ENCODE measurements at places on chromosomes 16 and 17.

DNA sequence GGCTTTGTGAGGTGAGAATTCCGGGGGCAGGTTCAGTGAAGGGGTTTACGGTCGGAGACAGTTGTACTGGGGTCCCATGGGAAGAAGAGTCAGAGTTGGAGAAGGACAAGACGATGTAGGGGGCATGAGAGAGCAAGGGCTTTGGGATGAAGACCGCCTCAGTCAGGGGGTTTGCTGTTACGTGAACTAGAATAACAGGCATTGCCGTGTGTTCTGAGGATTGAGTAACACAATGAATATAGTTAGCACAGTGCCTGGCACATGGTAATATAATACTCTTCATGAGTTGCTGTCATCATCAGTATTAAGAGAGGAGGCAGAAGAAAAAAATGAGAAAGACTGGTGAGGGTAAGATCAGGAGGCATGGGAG lies 577 bp downstream of the ZNF646 start:
- DNase-seq: no peak

- no peak for DNase-seq
Measured at GRCh38 chr16:79871906-79872305, 271.4 kb upstream of the MAF start.

GRCh38 chr17:45270828-45271418 lies 9.0 kb upstream of the SPATA32 start:
- DNase-seq: no peak

GRCh38 chr16:50731130-50731988 lies 10.5 kb upstream of the CYLD start:
- DNase-seq: no peak

- DNase-seq: peak; percentile 69
Measured at GRCh38 chr17:31558748-31559583, 167.5 kb downstream of the RAB11FIP4 start.

GRCh38 chr16:8931859-8932258 lies 31.8 kb downstream of the USP7 start:
- no peak for DNase-seq

DNA sequence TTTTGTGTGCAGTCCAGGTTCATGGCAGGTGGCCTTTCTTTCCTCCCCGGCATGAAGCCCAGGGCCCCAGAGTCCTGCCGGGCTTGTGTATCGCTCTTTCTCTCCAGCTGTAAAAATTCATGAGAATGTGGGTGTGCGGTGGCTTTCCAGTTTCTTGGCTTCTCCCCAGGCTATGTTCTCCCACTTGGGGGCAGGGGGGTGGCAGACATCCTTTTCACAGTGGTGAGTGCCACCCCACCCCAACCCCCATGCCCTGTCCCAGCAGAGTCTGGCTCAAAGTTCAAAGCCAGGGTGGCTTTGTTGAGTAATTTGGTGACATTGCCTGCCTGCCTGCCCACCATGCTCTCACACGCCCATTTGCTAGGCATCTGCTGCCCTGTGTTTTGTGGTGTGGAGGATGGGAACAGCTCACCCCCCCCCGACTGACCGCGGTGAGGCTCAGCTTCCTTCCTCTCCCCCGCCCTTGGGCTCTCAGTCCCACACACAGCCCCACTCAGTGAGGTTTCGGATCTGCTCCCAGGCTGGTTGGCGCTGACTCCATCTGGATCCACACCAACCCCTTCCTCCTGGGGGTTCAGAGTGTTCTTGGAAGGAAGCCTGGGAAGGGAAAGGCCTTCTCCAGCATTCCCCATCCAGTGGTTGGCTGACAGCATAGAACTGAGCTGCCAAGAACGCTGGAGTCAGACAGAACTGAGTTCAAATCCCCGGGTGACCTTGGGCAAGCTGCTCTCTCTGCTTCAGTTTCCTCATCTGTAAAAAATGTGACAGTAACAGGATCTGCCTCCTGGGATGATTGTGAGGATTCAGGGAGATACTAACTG lies 36.0 kb downstream of the CHD9 start:
- DNase-seq: peak; percentile 53

DNA sequence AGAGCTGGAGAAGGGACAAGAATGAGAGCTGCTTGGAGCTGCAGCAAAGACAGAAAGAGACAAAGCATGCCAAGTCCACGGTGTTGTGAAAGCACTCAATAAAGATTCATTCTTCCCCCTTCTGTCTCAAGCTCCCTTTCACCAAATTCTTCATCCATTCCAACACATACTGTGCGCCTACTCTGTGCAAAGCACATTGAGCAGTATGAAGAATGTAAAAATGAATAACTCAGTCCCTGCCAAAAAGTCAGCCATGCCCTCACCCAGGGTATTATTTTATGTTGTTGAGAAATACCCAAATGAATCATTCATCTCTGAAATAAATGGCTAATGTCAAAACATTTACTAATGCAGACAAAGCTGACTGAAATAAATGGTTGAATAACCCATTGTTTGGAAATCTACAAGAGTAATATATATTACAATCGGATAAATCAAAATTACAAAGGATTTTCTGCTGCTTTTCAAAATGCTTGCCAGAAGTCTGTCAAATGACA lies 282.9 kb upstream of the IRX5 start:
- DNase-seq: no peak

- DNase-seq: no peak
Measured at GRCh38 chr17:75086496-75087181, 1.1 kb upstream of the SLC16A5 start.

DNA sequence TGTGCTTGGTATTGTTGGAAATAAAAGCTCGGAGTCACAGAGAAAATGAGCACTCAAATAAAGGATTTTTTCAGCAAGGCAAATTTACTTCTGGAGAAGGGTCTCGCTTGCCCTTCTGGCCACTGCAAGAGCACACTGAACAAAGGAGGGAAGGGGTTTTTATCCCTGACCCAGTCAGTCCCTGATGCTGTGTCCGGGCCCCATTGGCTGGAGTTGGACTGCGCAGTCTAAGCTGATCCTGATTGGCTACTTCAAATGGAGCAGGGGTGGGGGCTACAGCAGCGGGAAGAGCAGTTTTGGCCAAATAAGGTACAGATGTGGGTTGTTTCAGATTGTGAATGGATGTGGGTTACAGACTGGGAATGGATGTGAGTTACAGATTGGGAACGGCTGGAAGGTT lies 4.3 kb upstream of the NLRP1 start:
- DNase-seq: no peak

DNA sequence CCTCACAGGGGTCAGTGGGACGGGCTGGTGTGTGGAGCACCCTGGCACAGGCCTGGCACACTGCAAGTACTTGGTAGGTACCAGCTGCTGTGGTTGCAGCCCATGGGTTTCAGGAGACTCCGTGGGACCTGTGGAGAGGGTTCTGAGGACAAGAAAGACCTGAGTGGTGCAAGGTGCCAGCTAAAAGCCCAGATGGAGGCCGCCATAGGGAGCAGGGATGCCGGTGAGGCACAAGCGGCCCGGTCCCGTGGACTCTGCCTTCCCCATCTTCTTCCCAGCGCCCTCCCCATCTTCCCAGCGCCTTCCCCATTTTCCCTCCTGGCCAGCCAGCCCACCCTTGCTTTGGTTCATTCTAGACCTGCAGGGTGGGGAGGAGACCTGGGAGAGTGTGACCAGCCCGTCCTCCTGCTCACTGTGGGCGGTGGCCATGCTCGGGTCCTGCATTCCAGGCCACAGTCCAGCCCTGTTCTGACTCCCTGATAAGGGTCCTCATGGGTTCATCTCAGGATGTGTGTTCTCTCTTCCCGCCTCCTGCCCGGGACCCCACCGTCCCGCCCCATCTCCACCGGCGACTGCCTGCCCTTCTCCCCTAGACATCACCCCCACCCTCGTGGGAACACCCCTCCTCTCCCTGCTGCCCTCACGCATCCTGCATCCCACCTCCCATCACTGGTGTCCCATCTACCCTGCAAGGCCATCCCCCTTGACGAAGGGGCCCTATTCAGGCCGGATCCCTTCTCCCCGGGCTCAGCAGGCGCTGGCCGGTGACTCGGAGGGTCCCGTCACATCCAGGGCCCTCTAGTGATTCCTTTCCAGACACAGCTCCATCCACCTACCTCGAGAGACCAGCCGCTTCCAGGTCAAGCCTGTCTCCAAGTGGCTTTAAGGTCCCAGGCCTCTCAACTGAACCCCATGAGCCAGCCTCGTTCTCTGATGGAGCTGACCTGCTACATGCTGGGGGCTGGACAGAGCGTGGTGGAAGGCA lies 3.4 kb downstream of the ZNF469 start:
- no peak for DNase-seq

DNA sequence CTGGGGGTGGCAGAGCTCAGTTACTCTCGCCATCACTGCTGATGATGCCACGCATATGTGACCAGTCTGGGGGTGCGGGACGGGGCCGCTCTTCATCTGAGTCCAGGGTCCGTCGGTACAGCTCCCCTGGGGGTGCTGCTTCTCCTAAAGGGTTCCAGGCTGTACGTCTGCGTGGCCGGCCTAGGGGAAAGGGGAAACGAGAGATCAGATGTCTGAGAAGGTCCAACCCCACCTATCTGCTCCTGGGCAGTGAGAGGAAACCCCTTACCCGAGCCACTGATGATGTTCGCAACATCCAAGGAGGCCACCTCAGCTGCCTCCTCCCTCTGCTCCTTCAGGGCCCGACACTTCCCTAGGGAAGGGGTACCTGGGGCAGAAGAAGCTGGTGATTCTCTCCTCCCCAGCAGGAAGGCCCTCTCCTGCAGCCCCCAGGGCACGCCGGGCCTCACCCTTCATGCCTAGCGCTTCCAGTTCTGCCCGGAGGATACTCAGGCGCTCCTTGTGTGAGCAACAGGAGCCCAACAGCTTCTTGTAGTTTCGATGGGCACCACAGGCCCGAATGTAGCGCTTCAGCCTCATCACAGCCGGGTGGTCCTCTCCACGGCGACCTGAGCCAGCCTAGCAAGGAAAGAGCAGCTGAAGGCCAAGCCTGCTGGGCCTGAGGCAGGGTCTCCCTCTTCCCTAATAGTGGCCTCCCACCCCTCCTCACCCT lies 2.1 kb downstream of the HIRIP3 start:
- DNase-seq: no peak

DNA sequence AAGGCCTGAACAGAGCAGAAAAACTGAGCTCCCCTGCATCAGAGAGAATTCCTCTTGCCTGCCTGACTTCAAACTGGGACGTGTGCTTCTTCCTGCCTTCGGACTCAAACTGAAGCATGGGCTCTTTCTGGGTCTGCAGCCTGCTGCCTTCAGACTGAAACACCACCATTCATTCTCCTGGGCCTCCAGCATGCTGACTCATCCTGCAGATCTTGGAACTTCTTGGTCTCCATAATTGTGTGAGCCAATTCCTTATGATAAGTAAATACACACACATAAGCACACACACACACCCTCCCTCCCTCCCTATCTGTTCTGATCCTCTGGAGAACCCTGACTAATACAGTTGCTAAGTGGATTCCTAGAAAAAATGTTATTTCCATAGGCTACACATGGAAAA lies 874.3 kb upstream of the EEF2KMT start:
- DNase-seq: peak; percentile 0

- peak; percentile 41 for DNase-seq
Measured at GRCh38 chr16:73192232-73192894, 144.4 kb upstream of the ZFHX3 start.

GRCh38 chr17:58728798-58729197 lies 26.9 kb upstream of the PPM1E start:
- DNase-seq: no peak

DNA sequence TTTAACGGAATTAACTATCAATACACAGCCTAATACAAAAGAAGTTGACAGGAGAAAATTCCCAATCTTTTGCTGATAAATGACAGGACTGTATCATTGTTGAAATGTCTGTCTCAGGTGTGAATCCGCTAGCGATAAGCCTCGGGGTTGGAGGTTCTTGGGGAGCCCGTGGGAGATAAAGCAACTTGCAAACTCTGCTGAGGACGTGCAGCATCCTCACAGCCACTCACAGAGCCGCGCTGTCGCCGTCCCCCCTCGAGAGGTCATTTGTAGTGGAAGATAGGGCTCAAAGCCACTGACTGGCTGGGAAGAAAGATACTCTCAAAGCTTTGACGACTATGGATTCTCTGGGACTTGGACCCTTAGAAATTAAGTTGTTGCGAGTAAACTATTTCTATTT lies 17.0 kb downstream of the MAP1LC3B start:
- DNase-seq: no peak

DNA sequence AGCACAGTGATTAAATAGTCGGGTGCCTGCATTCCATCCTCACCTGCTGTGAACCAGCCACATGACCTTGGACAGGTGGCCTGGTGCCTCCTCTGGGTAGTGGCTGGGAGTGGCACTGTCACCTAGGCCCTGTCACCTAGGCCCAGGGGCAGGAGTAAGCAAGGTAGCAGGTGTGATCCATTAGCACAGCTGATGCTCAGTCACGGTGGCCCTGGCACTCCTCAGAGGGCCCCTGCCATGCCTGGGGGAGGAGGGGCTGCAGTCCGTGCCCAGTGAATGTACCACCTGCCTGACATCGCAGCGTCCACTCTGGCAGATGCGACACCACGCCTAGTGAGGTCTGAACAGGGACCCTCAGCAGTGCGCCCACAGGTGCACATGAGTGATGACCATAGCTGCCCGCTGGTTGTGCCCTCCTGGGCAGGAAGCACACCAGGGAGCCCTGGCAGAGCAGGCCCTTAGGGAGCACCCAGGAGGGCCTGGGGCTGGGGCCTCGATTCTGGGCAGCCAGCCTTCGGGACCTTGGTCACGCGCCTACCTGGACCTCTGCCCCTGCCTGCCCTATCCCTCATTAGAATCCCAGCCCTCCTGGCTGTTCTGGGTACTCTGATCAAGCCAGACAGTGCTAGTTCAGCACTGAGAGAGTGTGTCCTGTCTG lies 33.1 kb upstream of the CRISPLD2 start:
- no peak for DNase-seq

DNA sequence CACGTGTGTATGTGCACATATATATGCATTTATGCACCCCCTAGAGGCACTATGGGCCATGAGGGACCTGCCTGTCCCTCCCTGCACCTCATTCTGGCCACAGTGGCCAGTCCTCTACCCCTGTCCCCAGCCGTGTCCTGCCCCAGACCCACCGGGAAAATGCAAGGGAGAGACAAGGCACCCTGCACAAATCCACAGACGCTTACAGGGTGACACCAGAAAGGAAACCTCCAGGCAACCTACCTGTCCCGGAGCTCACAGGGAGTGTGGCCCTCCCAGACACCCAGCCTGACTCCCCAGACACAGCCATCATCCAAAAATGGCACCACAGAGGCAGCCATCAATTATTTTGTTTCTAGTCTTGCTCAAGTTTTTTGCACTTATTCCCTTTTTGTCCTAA lies 440.4 kb downstream of the SOX9 start:
- DNase-seq: no peak

- no peak for DNase-seq
Measured at GRCh38 chr16:78823027-78823426, 723.6 kb downstream of the WWOX start.

- no peak for DNase-seq
Measured at GRCh38 chr17:16975277-16975651, 3.3 kb upstream of the TNFRSF13B start.

DNA sequence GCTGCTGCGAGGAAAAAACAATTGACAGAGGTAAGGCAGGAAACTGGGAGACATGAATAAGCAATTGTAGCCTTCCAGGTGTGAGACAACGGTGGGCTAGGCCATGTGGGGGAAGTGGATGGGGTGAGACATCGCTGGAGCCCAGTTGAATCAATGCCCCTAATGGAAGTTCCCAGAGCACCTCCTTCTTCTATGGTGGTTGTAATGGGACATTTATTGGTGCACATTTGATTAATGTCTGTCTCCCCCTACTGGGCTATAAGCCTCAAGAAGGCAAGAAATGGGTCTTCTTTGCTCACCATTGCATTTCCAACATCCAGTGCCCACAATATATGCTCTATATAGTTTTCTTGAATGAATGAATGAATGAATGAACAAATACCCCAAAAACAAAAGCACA lies 22.7 kb upstream of the CD300E start:
- DNase-seq: no peak

- peak; percentile 26 for DNase-seq
Measured at GRCh38 chr17:44968225-44969143, at the start of gene C1QL1. Gene C1QL1, minus strand, starts transcription at chr17:44968303. Its CDS starts 255 bp downstream, at chr17:44968048.
